ENCODE measurements at places on chromosomes 7 and 10.

- DNase-seq, result no peak
Observed at GRCh38 chr10:62333135-62333889, 40.9 kb upstream of the ZNF365 start.

GRCh38 chr10:110358869-110359629 is 54.3 kb upstream of the SMNDC1 start:
- DNase-seq, result no peak

GRCh38 chr7:25988640-25989039 is 163.4 kb upstream of the NFE2L3 start:
- DNase-seq, result no peak

DNA sequence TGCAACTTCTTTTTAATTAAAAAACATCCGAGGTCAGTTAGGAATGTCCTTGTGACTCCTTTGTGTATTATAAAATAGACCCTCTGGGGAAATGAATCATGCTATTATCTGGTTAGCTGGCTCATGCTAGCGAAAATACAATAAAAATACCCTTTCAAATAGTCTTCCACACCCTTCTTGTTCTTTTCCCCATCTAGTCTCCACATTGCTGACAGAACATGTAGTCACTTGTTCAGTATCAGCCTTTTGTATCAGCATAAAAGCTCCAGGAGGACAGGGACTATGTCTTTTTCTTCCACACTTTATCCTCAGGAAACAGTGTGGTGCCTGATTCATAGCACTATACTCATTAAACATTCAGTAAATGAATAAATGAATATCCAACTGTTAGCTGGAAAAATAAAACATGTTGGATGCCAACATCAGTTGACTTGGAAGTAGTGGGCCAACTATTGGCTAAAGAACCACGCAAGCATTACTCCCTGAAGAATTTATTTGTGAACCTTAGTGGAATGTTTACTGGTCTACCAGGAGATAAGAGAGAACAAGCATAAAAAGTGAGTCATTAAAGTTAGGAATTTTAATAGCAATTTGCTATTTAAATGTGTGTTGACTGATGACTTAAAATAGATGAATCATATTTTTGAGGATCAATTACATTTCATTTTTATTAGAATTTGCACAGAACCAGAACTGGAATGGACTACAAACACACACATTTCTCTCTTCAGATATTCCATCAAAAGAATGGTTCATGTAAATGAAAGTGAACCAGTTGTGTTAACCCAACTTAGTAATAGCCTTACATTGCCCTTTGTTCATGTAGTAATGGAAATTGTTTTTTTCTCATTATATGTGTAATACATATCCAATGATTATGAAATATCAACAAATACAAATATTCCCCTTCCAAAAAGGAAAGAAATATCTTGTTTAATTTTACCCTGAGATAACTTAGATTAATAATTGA is 129.6 kb downstream of the DKK1 start:
- no peak for DNase-seq

DNA sequence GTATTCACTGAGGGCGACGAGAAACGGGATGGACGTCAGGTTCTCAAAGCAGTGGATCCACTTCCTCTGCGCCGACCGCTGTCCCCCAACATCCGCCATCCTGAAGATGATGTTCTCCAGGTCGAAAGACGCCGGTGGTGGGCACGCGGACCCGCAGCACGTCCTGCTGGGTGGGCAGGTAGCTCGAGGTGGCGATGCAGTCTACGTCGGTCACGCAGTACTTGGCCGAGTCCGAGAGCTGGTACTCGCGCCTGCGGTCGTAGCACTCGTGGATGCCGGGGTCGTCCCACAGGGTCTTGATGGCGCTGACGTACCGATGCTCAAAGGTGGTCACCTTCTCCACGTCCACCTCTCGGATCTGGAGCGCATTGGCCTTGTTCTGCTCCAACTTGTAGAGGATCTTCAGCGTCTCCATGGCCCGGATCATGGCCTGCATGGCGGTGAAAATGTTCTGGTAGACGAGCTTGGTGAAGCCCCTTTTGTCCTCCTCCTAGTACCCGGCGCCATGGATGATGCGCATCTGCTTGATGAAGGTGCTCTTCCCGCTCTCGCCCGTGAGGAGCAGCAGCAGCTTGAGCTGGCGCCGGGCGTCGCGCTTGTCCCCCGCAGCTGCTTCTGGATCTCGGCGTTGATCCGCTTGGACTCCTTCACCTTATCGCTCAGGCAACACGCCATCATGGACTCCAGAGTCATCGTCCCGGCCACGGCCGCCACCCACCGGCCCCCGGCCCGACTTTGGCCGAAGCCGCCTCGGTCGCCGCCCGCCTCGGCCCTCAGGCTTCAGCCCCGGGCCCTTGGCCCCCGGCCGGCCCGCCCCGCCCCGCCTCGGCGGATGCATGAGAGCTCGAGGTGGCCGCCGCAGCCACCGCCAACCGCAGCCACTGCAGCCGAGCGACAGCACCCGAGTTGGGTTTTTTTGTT is 122.9 kb upstream of the KCTD7 start:
- no peak for DNase-seq

GRCh38 chr7:95910341-95910740 is 138.0 kb downstream of the DYNC1I1 start:
- DNase-seq, result no peak

- DNase-seq, result no peak
Observed at GRCh38 chr10:17353568-17354300, 100.7 kb downstream of the ST8SIA6 start.

DNA sequence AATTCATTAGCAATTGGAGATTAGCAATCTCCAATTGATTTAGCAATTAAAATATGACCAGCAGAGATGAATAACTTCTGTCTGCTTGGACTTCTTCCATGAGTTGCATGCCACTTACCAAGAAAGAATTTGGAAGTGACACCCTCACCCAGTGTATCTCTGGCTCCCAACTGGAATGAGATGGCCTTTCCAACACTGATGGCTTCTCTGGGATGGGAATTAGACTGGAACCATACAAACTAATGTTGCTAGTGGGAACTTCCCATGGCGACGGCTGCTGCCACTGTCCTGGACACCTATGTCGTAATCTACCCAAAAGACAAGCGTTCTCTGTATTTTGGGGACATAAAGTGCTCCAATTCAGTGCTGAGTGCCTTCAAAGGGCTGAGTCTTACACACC is 192.3 kb downstream of the COBL start:
- no peak for DNase-seq
